A549 treated with GW870086 at 1 μM for 4 hours (cell line): ENCODE measurements at places on chromosomes 7 and 10. TPM values are rescaled to one million over a fixed set of nuclear protein-coding genes. Genes with fewer than 3 reads are reported as not detected.

OIT3 gene
- 0.07 to 0.34 TPM in 2 of 5 replicates, not detected in the others for total RNA-seq

TMEM270 gene
- total RNA-seq, result 0.32 TPM in 1 of 5 replicates, not detected in the others

ACBD7 gene
- total RNA-seq, result 0.85 to 1.3 TPM (median 1.1 TPM) in 5 replicates

SLC39A12 gene
- not detected in 5 replicates for total RNA-seq

TAS2R4 gene
- 0.12 to 0.17 TPM (median 0.13 TPM) in 4 of 5 replicates, not detected in the other for total RNA-seq

TSPAN12 gene
- total RNA-seq, result 0.38 to 0.63 TPM (median 0.49 TPM) in 5 replicates

DYNC1I1 gene
- 0.19 to 0.41 TPM (median 0.23 TPM) in 4 of 5 replicates, not detected in the other for total RNA-seq

CD36 gene
- total RNA-seq, result 0.08 to 0.10 TPM in 2 of 5 replicates, not detected in the others

TMEM236 gene
- 0.02 to 0.05 TPM (median 0.05 TPM) in 4 of 5 replicates, not detected in the other for total RNA-seq

LIPF gene
- not detected in 5 replicates for total RNA-seq

TMEM254 gene
- total RNA-seq, result 17.2 to 22.3 TPM (median 17.9 TPM) in 5 replicates

CDNF gene
- total RNA-seq, result 0.95 to 1.6 TPM (median 1.3 TPM) in 5 replicates

CNNM2 gene
- 4.1 to 5.2 TPM (median 4.4 TPM) in 5 replicates for total RNA-seq

NODAL gene
- not detected in 5 replicates for total RNA-seq

PBLD gene
- 1.9 to 4.7 TPM (median 3.0 TPM) in 5 replicates for total RNA-seq

MYO3A gene
- not detected in 5 replicates for total RNA-seq

GSAP gene
- 2.9 to 3.6 TPM (median 3.3 TPM) in 5 replicates for total RNA-seq

STEAP1B gene
- 0.22 to 0.23 TPM (median 0.23 TPM) in 3 of 5 replicates, not detected in the others for total RNA-seq

MSMB gene
- total RNA-seq, result 0.51 TPM in 1 of 5 replicates, not detected in the others

SLC26A5 gene
- not detected in 5 replicates for total RNA-seq

STEAP2 gene
- 3.0 to 4.7 TPM (median 4.2 TPM) in 5 replicates for total RNA-seq

TMEM229A gene
- not detected in 5 replicates for total RNA-seq

HPSE2 gene
- total RNA-seq, result not detected in 5 replicates

WNT8B gene
- total RNA-seq, result not detected in 5 replicates

ACTR3C gene
- total RNA-seq, result 0.36 TPM in 1 of 5 replicates, not detected in the others

GRID2IP gene
- 0.03 TPM in 1 of 5 replicates, not detected in the others for total RNA-seq

ETV1 gene
- total RNA-seq, result 1.8 to 3.4 TPM (median 2.3 TPM) in 5 replicates

FMC1 gene
- 16.8 to 39.9 TPM (median 32.7 TPM) in 5 replicates for total RNA-seq

CFTR gene
- total RNA-seq, result not detected in 5 replicates
